Fibroblast of lung (primary cell): ENCODE measurements at places on chromosomes 5 and 9.

DNA sequence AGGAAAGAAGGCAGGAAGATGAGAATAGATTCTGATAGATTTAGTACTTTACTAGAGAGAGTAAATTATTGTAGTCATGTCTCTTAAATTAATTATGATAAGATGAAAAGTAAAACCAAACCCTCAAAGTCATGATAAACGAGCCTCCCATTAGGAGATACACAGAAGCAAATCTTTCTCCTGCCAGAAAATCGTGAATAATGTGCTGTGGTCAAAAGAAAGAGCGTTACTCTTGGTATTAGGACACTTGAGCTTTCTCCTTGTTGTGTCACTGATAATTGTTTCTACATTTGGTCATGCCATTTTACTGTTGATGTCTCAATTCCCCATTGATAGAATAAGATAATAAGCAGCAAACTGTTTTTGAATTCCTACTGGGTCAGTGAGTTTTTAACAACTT, 562.8 kb upstream of the TLE4 start:
- peak; percentile 51 for DNase-seq

DNA sequence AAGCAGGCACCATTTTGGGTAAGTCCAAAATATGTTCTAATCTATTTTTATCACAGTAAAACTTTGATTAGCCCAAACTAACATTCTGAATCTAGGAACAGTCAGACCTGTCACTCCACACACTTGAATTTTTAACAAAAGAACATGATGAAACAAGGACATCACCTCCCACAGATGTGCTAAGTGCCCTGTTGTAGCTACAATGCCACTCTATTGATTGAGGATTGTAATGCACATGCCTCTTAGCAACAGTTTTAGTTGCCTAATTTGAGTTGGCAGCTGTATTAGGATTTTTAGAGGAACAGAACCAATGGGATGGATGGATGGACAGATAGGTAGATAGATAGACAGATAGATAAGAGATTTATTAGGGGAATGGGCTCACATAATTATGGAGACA, 20.3 kb upstream of the RNF20 start:
- no peak for DNase-seq

DNA sequence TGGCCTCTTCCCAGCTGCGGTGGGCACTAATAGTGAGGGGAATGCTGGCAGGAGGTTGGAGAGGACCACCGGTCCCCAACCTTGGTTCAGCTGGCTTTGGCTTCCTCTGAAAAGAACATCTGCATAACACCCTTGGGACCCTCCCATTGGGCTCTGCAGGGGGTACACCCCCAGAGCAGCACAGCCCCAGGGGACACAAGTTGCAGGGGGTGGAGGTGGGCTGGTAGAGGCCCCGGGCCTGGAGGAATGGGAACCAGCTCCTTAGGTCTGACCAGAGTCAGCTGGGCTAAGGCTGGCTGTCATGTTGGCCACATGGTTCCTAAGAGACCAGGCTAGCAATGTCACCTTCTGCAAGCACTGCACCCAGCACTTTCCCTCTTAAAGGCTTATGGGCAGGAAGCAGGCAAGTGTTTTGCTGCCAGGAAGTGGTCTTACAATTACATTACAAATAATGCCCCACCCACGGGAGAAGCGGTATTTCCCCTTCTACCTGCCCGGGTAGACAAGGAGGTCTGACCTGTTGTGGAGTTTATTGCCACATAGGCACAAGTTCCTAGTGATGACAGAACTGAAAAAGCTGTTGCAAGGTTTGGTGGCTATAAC, 18.1 kb downstream of the GCNT4 start:
- DNase-seq: no peak

DNA sequence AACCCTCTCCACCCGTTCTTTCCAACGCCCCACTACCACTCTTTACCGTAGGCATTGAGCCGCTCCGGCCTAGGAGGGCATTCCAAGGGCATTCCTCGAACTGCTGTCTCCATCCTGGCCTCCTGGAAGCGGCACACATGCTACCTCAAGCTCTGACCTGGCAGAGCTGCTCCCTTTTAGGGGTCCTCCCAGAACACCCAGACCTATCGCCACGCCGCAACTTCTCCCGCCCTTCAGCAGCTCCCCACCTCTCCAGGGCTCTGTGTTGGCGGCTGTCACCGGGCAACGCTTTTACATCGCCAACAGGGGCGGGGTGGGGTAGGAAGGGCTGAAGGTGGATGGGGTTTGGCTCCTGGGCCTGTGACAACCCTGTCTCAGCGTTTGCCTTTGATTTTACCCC, 4.6 kb upstream of the MYORG start:
- no peak for DNase-seq

DNA sequence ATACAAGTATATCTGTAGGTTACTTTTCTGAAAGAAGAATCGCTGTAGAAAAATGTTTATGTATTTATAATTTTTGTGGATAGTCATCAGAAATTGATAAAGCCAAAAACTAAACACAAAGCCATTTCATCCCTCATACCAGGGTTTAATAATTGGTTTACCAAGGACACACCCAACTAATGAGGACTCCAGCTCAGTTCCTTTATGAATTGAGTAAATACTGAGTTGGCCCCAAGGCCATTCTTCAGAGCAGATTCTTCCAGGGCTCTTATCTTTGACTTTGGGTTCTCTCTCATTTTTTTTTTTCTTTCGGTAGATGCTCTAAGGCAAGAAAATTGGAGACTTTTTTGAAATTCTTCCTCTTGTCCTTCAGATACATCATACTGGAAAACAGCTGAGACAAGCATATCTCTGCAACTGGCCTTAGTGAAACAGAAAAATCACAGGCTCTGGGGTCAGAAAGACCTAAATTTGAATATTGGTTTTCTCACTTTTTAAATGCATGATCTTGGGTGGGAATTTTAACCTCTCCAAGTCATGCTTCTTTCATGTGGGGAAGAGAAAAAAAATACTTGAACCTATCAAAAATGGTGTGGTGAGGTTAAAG, 401.8 kb downstream of the ARHGEF28 start:
- no peak for DNase-seq

GRCh38 chr9:73039271-73040263, 86.7 kb upstream of the ALDH1A1 start:
- peak; percentile 55 for DNase-seq

GRCh38 chr9:113568081-113568435, 104.5 kb downstream of the RGS3 start:
- no peak for DNase-seq

GRCh38 chr5:579746-580366, 32.3 kb upstream of the CEP72 start:
- DNase-seq: no peak

GRCh38 chr9:80074439-80074838, 502.7 kb downstream of the TLE4 start:
- DNase-seq: no peak

- DNase-seq: peak; percentile 77
Observed at GRCh38 chr5:123098767-123099513, 9.9 kb downstream of the PRDM6 start.

DNA sequence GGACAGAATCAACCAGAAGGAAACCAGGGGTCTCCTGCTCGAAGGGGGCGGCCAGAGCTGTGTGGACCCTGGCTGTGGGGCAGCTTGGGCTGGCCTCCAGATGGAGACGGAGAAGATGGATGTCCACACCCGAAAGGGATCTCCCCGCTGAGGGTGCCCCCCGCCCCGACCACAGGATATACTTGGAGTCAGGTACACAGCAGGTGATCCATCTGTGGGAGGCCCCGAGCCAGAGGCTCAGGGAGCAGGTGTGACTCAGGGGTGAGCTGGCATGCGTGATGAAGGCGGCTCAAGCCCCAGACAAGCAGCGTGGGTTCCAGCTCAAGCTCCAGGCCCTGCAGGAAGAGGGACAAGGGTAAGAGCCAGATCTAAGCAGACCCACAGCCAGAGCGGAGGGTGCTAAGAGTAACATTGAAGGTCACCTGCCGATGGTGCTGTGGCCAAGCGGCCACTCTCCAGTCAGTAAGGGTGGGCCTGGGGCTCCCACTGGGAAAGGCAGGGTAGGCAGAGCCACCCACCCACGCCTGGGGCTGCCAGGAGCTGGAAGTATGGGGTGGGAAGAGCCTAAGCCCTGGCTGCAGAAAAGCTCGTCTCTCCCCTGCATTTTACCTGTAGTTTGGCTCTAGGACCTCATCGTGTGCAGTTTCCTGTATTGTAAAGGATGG, 30.6 kb upstream of the MVB12B start:
- no peak for DNase-seq

DNA sequence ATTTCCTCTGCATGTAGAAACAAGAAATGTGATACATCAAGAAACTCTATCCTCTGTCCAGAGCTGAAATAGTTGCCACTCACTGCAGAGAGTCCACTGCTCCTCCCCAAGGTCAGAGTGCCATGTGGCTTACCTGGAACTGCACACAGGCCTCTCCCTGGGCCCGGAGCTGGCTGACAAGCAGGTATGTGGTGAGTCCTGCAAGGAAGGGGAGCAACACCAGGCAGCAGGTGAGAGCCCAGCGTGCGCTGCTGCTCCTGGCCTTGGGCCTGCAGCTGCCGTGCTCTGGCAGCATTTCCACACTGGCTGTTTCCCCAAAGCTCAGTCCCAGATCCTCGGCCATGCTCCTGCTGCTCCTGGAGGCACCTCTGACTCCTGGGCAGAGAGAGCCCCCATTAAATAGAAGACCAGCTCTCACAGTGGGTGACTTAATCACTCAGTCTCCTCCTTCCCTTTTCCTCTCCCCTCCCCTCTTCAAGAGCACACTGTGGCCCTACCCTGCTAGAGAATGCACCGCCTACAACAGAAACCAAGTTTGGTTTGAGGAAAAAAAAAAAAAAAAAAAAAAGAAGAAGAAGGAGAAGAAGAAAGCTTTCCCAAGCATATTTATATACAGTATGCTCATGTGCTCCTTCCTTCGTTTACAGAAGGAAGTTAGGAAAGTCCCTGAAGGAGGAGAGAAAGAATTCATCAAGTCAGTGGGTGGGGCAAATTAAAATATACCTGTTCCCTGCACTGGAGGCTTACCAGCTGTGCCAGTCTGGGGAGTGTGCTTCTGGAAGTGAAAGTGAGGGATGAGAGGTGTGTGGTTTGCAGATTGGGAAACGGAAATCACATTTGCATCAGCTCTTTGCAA, at the start of gene TNFSF15:
TSS of gene TNFSF15 (minus strand) at position 370 of the 856 bp plus-strand sequence. CDS start at position 343, 27 bp downstream.
- DNase-seq: peak; percentile 15

GRCh38 chr5:180786531-180787398, 15.8 kb downstream of the MGAT1 start:
- DNase-seq: no peak

DNA sequence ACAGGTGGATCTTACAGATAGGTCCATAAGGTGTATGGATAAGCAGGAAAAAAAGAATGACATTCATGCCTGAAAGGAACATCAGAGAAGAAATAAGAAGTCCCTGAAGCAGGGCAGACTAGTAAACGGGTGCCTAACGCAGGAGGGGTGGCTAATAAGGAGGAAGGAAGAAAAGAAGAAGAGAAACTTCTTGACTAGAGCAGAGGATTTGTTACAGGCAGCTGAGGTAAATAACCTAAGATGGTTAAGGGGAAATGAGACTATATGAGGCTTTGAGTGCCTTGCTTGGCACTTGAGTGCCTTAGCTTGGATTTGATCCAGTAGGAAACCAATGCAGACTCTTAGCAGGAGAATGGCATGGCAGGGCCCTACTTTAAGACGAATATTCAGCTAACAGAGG, 313.5 kb upstream of the PDE4D start:
- DNase-seq: no peak

DNA sequence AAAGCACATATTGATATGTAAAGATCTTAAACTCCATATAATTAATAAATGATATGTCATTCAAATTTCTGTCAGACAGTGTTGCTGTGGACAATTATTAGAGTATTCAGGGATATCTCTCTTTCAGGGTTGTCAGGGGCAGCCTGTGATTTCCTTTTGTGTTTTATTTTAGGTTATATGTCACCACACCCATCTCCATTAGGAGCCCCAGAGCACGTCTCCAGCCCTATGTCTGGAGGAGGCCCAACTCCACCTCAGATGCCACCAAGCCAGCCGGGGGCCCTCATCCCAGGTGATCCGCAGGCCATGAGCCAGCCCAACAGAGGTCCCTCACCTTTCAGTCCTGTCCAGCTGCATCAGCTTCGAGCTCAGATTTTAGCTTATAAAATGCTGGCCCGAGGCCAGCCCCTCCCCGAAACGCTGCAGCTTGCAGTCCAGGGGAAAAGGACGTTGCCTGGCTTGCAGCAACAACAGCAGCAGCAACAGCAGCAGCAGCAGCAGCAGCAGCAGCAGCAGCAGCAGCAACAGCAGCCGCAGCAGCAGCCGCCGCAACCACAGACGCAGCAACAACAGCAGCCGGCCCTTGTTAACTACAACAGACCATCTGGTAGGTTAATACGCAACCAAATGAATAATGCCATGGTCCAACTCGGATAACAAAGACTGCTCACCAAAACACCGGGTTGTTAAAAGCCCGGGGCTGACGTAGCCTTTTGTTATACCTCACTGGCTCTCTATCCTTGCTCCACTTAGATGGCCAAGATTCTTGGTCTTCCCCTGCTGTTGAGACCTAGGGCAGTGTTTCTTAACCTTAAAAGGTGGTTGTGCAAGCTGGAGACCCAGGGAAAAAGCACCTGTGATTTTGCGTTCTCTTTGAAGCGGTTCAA, 24.4 kb downstream of the SMARCA2 start:
- no peak for DNase-seq
